ENCODE measurements at places on chromosomes 13 and 19.

DNA sequence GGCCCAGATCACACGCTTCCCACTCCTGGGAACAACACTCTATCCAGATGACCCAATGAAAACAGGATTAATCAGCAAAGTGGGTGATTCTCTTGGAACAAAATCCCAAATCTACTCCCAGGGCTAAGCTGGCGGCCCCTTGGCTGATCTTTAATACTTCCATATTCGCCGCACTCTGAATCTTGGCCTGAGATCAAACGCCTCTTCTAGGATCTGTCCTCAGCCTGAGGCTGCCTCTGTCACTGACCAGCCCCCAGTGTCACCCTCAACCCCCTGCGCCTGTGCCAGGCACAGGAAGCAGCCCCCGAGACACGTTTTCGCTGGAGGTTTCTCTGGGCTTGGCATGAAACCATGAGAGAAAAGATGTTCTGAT is 2.4 kb upstream of the CTXN1 start:
- DNase-seq: no peak

DNA sequence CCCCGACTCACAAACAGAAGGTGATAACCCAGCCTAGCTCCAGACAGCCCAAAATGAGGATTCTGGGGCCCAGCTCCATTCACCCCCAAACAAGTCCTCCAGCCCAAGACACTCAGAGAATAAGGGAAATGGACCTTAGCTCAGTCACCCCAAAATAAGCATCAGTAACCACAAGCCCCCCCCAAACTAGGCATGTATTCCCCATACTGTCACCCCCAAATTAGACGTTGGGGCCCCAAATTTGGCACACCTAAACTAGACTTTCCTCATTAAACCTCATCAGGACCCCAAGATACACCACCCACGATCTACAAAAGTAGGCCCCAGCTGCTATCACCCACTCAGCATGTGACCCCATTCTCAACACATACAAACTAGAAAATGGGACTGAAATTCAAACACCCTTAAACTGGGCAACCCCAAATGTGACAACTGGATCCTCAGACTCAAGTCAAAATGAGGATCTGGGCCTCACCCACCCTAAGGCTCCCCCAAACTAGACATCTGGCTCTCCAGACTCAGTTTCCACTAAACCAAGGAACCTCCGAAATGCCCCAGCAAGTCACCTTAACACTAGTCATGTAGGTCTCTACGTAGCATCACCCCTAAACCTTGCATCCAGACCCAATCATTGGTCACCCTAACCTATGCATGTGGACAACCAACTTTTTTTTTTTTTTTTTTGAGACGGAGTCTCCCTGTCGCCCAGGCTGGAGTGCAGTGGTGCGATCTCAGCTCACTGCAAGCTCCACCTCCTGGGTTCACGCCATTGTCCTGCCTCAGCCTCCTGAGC is 13.4 kb upstream of the ERFL start:
- no peak for DNase-seq

DNA sequence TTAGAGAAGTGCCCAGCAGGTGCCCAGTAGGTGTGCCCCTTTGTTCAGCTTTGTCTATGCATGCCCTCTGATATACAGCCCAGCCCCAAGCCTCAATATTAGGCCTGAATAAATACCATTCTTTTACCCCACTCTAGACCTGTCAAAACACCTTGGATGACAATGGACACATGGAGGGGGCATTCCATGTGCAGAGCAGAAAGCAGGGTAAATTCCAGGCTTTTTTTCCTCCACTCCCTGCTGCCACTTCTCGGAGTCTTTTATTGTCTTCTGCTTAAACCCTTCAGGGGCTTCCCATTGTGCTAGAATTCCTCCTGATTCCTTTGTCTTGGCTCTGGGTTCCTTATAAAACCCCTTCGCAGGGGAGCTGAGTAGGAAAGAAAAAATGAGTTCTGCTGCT is 5.8 kb upstream of the FRY start:
- DNase-seq: no peak

- DNase-seq: no peak
These were observed 238.2 kb upstream of the HTR2A start for GRCh38 chr13:47134939-47135489.

- DNase-seq: peak; percentile 50
These were observed 27.4 kb upstream of the TIMM44 start for GRCh38 chr19:7970716-7971448.

GRCh38 chr13:109868578-109869311 is 82.4 kb upstream of the IRS2 start:
- no peak for DNase-seq

DNA sequence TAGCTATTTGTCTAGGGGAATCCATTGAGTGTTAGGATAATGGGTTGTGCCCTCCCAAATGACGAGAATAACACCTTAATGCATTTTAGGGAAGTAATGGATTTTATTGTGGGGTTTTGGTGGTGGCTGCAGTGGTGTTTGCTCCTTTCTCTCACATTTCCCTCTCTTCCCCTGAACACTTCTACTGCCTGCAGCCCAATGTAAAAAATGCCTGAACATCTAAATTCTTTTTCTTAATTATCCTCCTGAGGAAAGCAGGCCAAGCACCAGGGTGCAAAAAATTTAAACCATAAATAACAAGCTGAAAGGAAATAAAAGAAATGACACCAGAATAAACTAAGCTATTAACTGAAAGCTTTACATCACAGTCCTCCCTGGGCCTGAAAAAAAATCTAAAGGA is 57.3 kb upstream of the PCDH8 start:
- DNase-seq: no peak

DNA sequence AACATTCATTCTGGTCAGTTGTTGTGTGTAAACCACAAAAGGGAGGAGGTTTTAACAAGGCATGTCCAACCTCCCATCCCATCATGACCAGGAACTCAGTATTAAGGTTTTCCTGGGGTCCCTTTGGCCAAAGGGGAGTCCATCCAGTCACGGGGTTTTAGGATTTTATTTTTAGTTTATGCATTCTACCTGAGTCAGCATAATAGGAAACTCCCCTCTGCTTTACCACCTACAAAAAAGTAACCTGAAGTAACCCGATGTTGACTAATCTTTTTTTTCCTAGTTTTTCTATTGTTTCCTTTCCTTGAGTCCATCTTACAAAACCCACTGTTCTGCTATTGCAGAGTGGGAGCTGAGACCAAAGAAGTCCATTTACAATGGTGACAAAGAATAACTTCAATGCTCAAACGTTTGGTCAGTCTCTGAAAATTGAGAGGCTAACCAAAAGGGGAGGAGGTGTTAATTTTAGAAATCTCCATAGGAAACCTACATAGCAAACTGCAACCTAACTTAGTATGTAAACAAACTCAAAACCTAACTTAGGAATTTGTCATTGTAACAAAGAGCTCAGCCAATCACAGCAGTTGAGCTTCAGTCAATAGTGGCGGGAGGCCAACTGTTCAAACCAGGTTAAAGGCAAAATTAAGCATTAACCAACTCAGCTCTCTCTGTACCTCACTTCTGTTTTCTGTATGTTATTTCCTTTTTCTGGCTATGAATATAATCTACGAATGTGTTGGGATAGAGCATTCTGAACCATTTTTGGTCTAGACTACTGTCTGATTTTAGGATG is 1954.1 kb downstream of the PCDH9 start:
- DNase-seq: no peak

- DNase-seq: no peak
These were observed 46.7 kb upstream of the RNF113B start for GRCh38 chr13:98223741-98224140.

DNA sequence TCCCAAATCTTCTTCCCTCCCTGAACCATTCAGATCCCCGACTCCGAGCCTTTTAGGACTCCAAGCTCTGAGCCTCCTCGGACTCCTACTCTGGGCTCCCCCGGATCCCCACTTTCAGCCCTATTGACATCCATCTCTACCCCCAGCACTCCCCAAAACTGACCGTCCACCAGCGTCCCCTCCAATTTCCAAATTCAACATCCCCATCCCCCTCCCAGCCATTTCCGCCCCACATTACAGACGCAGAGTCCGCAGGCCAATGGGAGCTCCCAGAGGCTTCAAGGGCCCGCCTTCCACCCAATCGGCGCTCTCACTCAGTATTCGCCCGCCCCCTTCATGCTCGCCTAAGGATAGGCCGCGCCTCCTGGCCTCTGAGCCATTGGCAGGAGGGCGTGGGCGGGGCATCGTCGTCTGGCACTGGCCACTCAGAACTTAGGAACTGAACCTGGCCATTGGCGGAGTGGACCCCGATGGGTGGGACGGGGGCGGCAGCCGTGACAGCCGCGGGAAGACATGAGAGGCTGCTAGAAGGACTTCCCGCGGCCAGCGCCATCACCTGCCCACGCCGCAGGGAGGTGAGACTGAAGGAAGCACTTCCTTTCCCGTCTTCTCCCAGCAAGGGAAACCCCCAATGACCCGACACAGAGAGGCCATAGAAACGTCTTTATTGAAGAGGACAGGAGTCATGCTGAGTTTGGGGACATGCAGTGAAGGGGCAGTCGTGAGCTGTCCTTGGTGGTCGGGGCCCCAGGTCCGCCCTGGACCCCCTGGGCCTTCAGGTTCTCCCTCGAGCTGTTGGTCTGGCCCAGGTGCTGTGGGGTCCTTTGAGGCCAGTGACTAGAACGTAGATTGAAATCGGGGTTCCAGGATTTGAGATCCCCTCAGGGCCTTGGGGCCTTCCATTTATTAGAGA is at the start of gene ALKBH6:
ALKBH6 (minus strand) TSS at position 202 of the 913 bp plus-strand sequence. CDS start 816 bp downstream, outside the sequence.
- peak; percentile 100 for DNase-seq

All from activated T-cell treated with anti-CD3 and anti-CD28 coated beads, Interleukin-2, amount 50 U/mL, for 48 hours (primary cell).